ENCODE measurements at places on chromosomes 4 and X.
A peak's percentile ranks its signal among the peaks of the same experiment; 100 is the strongest.

GRCh38 chr4:155207534-155208257, 740 bp upstream of the NPY2R start:
- DNase-seq, result no peak

GRCh38 chr4:143402776-143403552, 66.3 kb downstream of the GAB1 start:
- no peak for DNase-seq

- peak; percentile 28 for DNase-seq
Measured at GRCh38 chr4:70749313-70749712, 27.5 kb downstream of the RUFY3 start.

GRCh38 chrX:15913146-15913545, 58.5 kb upstream of the AP1S2 start:
- no peak for DNase-seq

- no peak for DNase-seq
Measured at GRCh38 chr4:152308951-152309350, 226.9 kb downstream of the FBXW7 start.

GRCh38 chr4:87657525-87657924, 7.4 kb downstream of the DMP1 start:
- no peak for DNase-seq

DNA sequence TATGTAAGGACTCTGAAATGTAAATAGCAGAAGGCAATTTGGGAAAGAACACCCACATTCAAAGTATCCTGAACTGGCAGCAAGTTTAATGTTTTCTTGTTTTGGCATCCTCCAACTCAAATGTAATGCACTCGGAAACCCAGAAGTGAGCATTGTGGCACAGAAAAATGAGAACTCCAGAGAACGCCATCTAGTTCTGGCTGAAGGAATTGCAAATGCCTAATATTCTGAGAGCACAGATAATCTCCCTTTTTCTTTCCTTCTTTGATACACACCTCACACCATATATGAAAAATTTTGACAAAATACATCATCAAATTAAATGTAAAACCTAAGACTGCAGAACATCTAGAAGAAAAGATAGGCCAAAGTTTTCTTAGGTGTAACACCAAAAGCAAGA, 52.1 kb downstream of the PWWP3B start:
- no peak for DNase-seq

GRCh38 chr4:7094916-7095315, 27.1 kb upstream of the GRPEL1 start:
- no peak for DNase-seq

GRCh38 chr4:86487738-86488348, 106.3 kb upstream of the PTPN13 start:
- no peak for DNase-seq

DNA sequence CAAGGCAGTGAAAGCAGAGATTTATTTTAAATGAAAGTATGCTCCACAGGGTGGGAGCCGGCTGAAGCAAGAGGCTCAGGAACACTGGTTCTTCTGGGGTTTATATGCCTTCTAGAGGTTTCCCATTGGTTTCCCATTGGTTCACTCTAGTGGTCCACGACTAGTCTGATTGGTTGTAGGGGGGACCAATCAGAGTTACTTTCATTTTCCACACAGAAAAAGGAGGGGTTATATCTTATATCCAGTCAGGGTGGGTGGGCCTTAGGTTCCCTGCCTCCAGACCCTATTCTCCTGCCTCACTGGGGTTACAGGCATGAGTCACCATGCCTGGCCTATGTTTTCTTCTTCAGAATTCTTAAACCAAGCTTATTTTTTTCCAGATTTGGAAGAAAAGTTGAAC, 101.6 kb downstream of the KLHL8 start:
- DNase-seq, result no peak

DNA sequence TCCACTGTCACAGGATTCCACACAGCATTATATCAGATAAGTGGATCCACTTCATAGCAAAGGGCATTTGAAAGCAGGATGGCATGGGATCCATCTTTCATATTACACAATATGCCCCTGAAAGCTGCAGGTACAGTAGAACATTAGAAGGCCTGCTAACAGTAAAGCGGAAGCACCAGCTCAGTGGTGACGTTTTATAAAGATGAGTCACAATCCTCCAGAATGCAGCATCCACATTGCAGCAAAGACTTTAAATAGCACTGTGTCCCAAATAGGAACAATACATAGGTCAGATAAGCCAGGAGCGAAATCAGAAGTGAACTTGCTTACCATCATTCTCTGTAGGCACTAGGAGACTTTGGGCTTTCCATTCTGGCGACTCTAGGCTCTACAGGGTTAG, 609.5 kb upstream of the FAT1 start:
- DNase-seq, result no peak

GRCh38 chr4:185122681-185123345, 20.3 kb upstream of the SLC25A4 start:
- no peak for DNase-seq
